SW 1271 (cell line): ENCODE measurements at places on chromosomes 1 and 21.

DNA sequence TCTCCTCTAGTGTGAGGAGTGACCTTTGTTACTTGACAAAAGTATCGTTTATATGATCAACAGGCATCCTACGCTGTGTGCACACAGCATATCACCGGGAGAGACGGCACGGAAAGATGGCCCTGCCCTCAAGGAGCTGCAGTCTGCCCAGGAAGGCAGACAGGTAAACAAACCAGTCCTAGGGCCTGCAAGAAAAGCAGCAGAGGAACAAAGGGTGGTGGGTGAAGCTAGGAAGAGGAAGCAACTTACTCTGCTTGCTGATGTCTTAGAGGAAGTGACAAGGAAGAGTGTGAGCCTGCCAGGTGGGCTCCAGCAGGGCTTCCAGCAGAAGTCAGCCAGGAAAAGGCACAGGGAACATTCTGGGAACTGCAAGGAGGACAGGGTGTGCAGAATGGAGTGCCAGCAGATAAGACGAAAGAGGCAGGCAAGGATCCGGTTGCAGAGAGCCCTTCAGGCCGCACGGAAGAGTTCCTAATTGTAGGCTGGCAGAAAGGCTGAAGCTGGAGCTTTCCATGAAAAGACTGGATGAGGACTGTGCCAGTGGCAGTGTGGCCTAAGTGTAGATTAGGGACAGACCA lies 106.7 kb downstream of the SLC45A1 start:
- no peak for DNase-seq

DNA sequence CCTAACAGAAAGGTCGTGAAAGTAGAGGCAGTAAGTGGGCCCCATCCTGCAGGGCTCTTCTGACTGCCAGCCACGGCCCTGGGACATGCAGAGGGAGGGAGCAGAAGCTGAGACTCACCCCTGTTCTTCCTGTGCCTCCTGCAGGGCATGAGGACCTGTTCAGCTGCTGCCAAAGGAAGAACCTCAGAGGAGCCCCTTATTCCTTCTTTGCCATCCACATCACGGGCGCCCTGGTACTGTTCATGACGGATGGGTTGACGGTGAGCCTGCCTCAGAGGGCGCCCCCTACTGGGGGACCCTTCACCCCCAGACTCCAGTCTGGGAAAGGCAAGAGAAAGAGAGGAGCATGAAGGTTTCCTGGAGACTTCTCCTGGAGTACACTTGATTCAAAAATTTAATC lies 47.1 kb downstream of the ELK4 start:
- DNase-seq = no peak

GRCh38 chr21:33682992-33683627 lies 40.8 kb downstream of the ITSN1 start:
- DNase-seq = peak; percentile 83

GRCh38 chr21:36282568-36283230 lies 37.3 kb upstream of the MORC3 start:
- no peak for DNase-seq

- no peak for DNase-seq
Observed at GRCh38 chr1:39385067-39385988, 106.1 kb upstream of the BMP8A start.

- no peak for DNase-seq
Observed at GRCh38 chr1:97864615-97865014, 56.2 kb downstream of the DPYD start.

DNA sequence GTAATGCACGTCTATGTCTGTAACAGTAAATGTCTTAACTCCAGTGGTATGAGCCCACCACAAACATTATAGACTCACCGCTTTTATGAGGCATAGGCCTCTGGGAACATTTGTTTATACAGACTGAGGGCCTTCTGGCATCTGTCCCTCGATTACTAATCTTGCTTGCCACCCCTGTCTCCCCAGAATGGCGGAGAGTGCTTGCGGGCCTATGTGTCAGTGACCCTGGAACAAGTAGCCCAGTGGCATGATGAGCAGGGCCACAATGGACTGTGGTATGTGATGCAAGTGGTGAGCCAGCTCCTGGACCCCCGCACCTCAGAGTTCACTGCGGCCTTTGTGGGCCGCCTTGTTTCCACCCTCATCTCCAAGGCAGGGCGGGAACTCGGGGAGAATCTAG lies 18.3 kb upstream of the SHISA4 start:
- DNase-seq = no peak

DNA sequence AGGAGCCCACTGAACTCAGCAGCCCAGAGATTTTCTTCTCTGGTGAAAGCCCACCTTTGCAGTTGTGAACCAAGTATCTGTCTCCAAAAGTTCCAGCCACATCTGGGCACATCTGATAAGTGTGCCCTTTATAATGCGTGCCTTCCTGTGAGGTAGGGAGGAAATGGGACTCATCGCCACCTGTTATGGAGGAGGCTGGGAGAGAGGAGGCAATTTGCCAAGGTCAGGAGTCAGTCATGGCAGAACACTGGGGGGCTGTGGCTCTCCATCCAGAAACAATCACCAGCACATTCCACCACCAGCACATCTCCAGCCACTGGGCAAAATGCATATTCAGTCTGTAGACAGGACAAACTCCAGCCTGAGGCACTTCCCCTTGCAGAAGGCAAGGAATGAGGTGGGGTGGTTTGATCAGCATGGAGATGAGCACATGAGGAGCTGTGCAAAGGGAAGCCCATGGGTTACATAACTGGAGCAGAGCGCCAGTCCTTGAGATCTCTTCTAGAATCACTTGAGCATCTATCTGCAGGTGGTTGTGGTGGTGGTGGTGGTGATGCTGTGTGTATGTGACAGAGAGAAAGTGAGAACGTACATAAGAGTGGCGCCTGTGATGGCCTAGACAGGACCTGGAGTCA lies 15.0 kb upstream of the LEMD1 start:
- DNase-seq = no peak

DNA sequence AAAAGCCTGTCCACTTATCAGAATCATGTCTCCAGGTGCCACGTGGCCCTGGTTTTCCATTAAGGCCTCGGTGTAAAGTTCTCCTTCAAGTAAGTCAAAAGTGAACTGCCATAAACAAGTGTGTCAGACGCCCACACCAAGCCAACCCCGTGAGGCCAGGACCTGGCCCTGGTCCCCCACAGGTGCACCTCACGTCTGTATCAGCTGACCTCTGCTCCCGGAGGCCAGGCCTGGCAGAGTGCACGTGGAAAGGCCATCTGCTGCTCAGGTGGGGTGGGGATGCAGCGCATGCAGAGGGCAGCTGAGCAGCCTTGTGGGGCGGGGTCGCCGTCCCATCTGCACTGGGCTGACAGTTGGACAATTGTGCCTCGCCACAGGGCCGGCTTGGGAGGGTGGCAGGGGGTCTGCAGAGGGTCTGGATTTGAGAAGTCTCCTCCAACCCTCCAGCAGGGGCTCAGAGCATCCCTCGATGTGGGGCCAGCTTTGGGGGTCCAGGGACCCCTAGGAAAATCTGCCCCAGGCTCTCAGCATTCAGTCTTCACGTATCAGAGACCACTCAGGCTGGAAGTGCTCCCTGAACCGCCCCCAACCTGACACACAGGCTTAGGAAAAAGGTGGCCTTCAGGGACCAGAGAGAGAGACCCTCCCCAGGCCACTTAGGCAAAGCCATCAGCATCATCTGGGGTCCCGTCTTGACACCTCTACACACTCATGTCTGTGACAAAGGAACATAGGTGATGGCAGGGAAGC lies 3.0 kb downstream of the SLC19A1 start:
- no peak for DNase-seq

DNA sequence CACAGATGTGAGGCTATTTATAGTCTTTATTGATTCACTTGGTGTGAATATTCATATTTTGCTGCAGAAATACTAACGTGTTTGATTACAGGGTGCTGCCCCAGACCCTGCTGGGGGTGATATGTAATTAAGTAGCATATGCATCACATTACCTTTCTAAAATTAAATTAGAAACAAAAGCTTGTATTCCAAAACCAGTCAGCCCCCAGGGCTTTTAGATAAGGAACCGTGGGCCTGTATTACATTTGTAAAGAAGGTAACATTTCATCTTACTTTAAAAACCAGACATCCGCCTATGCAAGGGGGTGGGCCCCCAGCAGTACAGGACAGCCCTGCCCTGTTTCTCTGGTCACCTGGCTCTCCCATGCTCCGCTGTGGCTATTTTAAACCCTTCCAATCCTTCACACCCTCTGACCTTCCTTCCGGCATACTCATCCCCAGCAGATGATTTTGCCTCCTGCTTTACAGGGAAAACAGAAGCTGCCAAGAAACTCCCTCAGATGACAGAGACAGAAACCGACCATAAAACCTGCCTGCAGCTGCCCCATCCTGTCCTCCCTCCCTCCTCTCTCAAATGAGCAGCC lies 22.0 kb upstream of the KCNC4 start:
- no peak for DNase-seq
